ENCODE measurements at places on chromosomes 7 and 10.

GRCh38 chr10:22672319-22673090, 41.9 kb downstream of the PIP4K2A start:
- DNase-seq = no peak

DNA sequence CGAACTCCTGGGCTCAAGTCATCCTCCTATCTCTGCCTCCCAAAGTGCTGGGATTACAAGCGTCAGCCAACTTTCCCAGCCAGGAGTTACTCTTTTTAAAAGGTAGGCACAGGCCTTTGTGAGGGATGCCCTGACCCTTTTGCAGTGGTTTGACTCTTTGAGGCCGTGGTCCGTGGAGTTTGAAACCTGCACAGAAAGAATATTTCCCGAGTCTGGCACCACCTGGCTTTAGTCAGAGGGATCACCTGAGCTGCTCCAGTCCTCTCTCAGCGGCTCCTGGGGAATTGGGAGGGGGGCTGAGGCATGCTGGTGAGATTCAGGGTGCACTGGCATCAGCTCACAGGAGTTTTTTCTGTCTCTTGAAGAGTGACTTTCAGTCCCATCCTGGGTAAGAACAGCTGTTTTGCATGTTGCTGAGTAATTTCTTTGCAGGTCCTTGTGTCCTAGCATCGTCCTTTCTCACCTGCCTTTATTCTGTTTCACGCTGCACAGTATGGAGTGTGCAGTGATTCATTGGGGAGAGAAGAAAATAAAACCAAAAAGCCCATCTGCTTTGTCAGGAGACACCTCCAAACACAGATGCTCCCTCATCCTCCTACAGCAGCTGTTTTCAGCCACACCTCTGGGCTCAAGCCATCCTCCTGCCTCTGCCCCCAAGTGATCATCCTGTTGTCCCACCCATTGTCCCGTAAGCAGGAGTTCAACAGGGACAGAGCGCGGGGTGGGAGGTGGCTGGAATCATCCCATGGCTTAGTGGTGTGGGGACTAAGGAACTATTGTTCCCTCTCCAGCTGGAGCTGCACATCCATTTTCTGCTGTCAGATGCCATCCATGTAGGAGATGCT, 284.7 kb downstream of the CAMK1D start:
- DNase-seq = no peak

DNA sequence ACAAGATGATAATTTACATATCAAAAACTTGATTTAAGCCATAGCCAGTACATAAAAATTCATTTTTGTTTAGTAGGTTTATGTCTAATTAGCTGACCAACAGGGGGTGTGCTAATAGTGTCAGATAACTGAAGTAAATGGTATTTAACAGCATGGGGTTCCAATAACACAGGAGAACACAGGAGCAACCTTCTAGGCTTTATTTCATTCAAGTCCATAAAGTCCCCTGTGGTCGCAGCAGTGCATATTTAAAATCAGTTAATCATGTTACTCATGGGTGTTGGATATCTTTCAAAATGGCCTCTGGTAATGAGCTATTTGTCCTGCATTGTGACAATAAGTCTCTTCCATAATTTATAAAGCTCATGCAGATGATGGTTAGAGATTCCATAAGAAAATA, 238.6 kb downstream of the CNTNAP2 start:
- no peak for DNase-seq

GRCh38 chr7:150867605-150868004, 15.3 kb downstream of the AOC1 start:
- no peak for DNase-seq

- DNase-seq = no peak
Observed at GRCh38 chr7:87426160-87426559, 49.3 kb downstream of the ABCB4 start.

DNA sequence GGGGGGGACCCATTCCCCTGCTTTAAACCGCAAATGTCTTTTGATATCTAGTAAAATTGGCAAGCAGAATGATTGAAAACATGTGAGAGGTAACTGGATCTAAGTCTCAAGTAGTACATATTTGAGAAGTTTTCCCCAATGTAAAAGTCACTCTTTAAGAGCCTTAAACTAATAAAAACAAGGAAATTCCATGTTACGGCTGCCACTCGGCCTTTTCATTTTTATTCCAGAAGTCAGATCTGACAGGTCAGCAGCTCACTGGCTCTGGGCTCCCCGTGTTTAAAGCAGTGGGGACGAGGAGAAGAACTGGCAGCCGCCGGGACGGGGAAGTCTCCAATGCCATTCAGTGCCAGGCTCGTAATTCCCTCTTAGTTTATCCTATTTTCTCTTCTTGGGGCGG, 80.7 kb downstream of the CUX1 start:
- DNase-seq = no peak

- DNase-seq = no peak
Observed at GRCh38 chr10:69801434-69802315, at the start of gene COL13A1. TSS of gene COL13A1 (plus strand) at chr10:69801906. CDS start at chr10:69802424, 518 bp downstream.

DNA sequence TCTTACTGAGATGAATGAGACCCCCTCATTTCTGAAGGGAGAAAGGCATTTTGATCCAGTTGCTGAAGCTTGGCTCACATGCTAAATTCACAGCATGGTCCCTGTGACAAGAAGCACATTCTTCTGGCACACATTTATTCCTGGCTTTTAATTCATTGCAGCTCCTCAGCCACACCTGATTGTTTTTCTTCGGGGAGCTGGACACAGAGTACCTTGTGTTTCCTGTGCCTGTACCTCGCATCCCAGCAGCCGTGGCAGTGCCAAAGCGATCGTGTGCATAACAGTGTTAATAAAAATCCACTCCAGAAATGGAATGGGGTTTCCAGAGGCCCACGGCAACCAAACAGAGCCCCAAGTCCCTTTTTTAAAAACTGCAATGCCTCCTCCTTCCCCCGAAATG, 615.3 kb upstream of the MGMT start:
- DNase-seq = no peak

DNA sequence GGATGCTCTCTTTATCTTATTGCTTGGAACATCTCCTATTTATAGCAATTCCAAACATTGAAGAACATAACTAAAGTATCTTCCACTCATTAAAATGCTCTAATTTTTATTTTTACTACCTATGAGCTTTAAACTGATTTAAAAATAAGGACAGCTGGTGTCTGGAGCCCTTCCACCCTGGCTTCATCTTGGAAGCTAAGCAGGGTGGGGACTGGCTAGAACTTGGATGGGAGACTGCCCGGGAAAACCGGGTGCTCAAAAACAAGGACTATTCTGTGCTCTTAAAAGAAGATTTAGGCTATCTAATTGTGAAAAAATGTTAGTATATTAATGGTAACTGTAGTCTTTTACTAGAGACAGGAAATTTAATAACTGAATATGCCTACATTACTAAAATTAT, 69.2 kb downstream of the ARMC3 start:
- DNase-seq = no peak

- DNase-seq = no peak
Observed at GRCh38 chr7:139727151-139727705, 50.6 kb downstream of the HIPK2 start.

DNA sequence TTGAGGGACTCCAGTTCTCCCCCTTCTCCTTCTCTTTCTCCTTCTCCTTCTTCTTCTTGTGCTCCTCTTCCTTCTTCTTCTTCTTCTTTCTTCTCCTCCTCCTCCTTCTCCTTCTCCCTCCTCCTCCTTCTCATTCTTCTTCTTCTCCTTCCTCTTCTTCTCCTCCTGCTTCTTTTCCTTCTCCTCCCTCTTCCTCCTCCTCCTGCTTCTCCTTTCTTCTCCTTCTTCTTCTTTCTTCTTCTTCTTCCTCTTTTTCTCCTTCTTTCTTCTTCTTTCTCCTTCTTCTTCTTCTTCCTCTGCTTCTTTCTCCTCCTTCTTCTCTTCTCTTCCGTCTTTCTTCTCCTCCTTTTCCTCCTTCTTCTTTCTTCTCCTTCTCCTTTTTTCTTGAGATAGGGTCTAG, 25.6 kb upstream of the LIMK1 start:
- DNase-seq = no peak

- no peak for DNase-seq
Observed at GRCh38 chr10:89482256-89482655, 53.1 kb downstream of the SLC16A12 start.

DNA sequence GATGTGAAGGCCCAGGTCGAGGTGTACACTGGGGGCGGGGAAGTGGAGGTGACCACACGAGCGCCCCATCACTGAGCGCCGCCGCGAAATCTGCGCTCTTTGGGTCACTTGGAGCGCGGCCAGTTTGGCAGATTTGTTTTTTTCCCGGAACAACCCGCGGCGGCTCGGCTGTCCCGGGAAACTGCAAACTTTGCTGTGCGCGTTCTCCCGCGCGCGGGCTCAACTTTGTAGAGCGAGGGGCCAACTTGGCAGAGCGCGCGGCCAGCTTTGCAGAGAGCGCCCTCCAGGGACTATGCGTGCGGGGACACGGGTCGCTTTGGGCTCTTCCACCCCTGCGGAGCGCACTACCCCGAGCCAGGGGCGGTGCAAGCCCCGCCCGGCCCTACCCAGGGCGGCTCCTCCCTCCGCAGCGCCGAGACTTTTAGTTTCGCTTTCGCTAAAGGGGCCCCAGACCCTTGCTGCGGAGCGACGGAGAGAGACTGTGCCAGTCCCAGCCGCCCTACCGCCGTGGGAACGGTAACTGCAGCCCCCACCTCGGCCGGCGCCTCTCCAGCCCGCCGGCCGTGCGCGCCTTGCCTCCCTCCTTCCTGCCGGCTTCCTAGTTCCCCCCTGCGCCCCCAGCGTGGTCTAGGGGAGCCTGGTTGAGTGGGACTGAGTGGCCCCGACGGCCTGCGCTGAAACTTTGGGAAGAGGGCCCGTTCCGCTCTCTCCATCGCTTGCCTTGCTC, at the start of gene CASP7:
CASP7 (plus strand) TSS at position 450 of the 727 bp plus-strand sequence. CDS start 17,582 bp downstream, outside the sequence.
- peak; percentile 72 for DNase-seq

DNA sequence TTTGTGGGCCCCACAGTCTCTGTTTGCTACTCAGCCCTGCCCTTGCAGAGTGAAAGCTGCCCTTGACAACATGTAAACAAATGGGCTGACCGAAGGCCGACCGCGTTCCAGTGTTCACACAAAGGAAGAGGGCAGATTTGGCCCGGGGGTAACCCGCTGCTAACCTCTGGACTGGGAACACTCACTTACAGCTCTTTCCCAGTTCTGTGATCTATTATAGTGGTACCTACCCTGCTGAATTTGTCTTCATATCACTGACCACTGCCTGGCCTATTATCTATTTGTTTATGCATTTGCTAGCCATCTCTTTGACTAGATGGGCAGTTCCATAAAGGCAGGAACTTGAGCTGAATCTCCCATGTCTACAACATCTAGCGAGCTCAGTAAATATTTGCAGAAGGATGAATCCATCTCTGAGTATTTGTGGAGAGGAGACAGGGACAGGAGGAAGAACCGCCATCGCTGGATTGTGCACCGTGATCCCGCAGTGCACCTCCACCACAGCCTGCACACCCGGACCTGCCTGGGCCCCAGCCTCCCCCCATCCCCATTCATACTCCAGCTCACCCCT, 15.2 kb downstream of the SLC29A3 start:
- DNase-seq = no peak

DNA sequence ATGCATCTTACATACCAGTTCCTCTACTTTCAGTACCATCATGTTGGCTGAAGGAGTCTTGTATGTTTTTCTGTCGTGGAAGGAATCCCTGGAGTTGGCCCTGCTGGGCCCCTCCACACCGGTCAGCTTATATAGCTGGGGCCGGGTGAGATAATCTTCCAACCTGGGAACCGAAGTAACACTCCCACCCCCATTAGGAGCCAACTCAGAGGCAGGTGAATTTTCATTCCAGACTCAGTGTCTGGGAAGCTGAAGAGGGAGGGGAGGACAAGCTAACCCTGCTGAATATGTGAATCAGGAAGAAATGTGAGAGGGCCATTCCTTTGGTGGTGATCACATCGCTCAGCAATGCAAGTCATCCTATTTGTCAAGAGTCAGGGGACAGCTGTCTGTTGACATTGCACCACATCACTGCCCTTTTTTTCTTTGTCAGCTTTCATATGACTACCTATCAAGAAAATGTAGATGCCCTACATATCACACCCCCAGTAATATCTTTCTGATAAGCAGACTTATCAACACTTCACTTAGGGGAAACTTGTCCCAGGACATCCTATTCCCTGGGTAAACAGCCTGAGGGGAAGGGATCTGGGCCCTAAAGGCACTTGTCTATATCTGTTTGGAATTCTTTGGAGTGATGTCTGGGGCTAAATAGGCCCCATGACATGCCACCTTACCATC, at the start of gene ANKRD1:
ANKRD1 (minus strand) TSS at position 102 of the 681 bp plus-strand sequence; CDS start at position 42, 60 bp downstream.
- no peak for DNase-seq

GRCh38 chr7:43872406-43873110, 3.2 kb upstream of the MRPS24 start:
- DNase-seq = no peak

DNA sequence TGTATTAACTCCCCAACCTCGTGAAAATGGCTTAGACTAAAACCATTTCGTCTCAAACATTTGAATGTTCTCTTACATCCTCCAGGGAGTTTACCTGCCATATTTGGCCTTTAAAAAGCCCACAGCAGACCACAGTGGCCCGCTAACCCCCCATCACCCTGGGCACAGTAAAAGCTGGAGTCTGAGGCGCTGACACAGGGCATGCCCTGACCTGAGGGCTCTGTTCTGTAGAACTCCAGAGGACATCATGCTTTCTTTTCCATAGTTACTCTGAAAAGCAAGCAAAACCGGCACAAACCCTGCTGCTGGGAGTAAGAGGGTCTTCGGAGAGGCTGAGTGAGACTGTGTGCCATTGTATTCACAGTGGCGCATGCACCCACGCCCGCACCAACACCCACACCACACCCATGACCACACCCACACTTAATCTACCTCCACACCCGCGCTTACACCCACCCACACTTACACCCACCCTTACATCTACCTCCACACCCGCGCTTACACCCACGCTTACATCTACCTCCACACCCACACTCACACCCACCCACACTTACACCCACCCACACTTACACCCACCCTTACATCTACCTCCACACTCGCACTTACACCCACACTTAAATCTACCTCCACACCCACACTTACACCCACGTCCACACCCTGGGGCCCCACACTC, 32.1 kb downstream of the LRRC27 start:
- no peak for DNase-seq

- no peak for DNase-seq
Observed at GRCh38 chr7:70787286-70787685, 344.7 kb upstream of the GALNT17 start.

DNA sequence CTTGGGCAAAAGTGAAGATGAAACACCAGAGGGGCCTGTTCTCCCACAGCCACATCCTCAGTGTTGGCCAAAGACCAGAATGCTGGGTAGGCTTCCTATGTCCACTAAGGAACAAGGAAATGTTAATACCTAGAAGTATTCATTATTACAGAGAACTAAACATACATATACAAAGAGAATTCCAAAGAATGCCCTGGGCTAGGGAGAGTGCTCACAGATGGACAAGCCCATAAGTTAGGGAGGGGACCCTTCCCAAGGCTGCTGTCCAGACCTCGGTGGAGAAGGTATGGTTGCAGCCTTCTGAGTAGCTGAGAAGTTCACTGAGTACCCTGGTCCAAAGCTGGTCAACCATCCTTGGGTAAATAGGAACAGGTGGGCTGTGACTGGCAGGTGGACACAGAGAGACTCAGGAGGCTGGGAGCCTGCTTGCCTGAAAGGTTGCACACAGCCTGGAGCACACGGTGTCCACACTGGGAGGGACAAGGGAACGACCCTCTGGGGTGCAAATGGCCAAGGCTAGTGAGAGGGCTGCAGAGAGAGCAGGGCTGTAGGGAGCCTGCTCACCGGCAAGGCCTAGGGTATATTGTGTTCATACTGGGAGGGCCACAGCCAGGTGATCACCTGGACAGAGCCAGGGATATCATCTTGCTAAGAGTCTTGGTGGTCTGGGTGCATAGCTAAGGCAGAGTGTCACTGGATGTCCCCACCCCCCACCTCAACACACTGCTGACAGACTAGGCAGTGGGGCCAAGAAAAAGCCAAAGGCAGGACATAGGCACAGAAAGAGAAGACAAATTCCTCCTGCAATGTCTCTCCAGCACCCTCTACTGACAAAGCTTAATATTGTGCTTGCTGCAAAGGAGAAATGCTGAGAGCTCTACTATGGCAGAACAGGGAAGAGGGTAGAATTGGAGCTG, 40.3 kb downstream of the CPVL start:
- no peak for DNase-seq

All from activated T-helper 1 cell treated with anti-CD3 and anti-CD28 coated beads, Interleukin-2, amount 50 U/mL, for 16 hours (primary cell).